ENCODE measurements at places on chromosomes 1 and 21.

- no peak for DNase-seq
Observed at GRCh38 chr1:212291505-212292134, 6.4 kb downstream of the PPP2R5A start.

DNA sequence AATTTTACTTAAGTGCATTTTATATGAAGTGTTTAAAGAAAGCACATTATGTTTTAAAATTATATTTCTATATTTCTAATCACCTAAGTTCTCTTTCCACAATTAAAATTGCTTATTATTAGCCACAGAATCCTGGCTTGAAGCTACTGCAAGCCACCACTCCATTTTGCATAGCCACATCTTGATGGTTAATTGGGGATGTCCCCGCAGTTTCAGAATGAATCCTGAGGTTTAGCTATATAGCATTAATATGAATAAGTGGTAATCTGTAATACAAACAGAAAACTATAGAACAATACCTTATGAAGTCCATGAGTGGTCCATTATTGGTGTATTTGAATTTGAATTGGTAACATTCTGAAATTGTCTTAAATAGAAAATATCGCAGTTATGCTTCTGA is 11.6 kb upstream of the GOLPH3L start:
- DNase-seq = no peak

DNA sequence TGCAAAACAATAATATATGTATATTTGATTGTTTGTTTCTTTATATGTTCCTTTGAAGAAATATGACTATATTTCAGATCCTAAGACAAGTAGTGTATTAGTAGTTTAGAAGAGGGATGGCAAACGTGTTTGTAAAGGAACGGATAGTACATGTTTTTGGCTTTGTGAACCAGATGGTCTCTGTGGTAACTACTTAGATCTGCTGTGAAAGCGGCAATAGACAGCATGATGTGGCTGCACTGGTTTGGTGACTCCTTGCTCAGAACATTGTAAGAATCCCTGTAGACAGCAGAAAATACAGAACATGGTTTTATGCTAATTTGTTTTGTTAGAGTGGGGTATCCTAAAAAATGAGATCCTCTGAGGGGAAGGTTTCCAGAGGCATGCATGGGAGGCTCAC is 3.1 kb downstream of the ACADM start:
- DNase-seq = no peak

GRCh38 chr1:225882694-225883615 is 775 bp upstream of the TMEM63A start:
- DNase-seq = peak; percentile 63

GRCh38 chr1:7587108-7587772 is 183.9 kb upstream of the VAMP3 start:
- no peak for DNase-seq

- DNase-seq = peak; percentile 64
Observed at GRCh38 chr1:201739492-201740085, 89.4 kb upstream of the IPO9 start.

GRCh38 chr1:68120136-68120791 is 69.8 kb upstream of the DIRAS3 start:
- peak; percentile 13 for DNase-seq

GRCh38 chr21:42386034-42386591 is 9.7 kb downstream of the TMPRSS3 start:
- no peak for DNase-seq

GRCh38 chr1:91584309-91584708 is 83.7 kb downstream of the CDC7 start:
- DNase-seq = no peak
